ENCODE measurements at places on chromosomes 12 and 14. TPM values are rescaled to one million over a fixed set of nuclear protein-coding genes. Genes with fewer than 3 reads are reported as not detected.

The TMEM52B gene
- total RNA-seq: not detected

The RILPL1 gene
- total RNA-seq: 1.2 TPM

The NRXN3 gene
- total RNA-seq: not detected

The PAWR gene
- 3.5 TPM for total RNA-seq

The NOVA1 gene
- 0.07 TPM for total RNA-seq
